ENCODE measurements at places on chromosomes 12 and 14. TPM values are rescaled to one million over a fixed set of nuclear protein-coding genes. Genes with fewer than 3 reads are reported as not detected.

The KRT77 gene
- not detected for total RNA-seq

The CRACR2A gene
- total RNA-seq = 2.7 TPM

GRCh38 chr12:70638639-70639360 is 1.6 kb upstream of the PTPRB start:
- H3K27me3 ChIP-seq = no peaks in the 10 kb centered on the region
- no peaks in the 10 kb centered on the region for H3K4me1 ChIP-seq
- no peak for DNase-seq
- H3K4me3 ChIP-seq = no peak overlapping the region
- no peaks in the 10 kb centered on the region for H3K36me3 ChIP-seq

DNA sequence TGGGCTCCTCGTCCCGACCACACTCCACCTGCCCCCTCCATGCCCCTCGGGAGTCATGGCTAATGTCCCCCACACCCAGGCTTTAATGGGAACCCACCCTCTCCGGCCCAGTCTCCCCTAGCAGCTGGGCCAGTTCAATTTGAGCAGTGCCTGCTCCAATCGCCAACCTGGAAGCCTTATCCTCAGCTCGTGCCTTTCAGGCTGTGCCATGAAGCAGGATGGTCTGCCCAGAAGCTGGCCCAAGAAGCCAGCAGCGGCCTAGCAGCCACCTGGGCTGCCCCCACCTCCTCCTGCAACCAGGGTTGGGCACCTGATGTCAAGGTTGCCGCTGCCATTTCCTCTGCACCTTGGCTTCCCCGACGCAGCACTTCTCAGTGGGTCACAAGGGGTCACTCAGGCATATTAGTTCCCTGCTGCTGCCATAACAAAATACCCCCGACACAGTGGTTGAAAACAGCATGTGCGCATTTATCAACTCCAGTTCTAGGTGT is 2.3 kb upstream of the CLBA1 start:
- H3K36me3 ChIP-seq = no peaks in the 10 kb centered on the region
- H3K27ac ChIP-seq = no peak overlapping the region
- H3K4me3 ChIP-seq = no peak overlapping the region
- H3K4me1 ChIP-seq = peaks cover 33% of the 10 kb centered on the region
- H3K27me3 ChIP-seq = no peaks in the 10 kb centered on the region

The PRPF40B gene
- 21.9 TPM for total RNA-seq

DNA sequence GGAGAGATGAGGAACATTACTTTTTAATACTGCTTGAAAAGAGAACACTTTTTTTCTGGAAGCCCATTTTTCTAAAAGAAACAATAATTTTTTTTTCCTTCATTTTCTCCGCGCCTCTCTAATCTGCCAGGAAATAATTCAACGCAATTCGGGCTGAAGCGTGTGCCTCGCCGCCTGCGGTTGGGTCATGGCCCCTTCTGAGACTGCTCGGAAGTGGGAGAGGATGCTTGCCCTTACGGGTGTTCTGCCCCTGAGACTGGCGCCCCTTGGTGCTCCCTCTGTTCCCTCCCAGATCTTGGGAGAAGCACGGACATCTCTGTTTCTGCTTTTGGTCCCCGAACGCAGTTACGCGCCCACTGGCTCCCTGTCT is 332 bp upstream of the TBC1D30 start:
- no peak for DNase-seq
- peaks cover 9% of the 10 kb centered on the region for H3K27me3 ChIP-seq
- H3K4me1 ChIP-seq = peaks cover 24% of the 10 kb centered on the region
- no peak overlapping the region for H3K27ac ChIP-seq

DNA sequence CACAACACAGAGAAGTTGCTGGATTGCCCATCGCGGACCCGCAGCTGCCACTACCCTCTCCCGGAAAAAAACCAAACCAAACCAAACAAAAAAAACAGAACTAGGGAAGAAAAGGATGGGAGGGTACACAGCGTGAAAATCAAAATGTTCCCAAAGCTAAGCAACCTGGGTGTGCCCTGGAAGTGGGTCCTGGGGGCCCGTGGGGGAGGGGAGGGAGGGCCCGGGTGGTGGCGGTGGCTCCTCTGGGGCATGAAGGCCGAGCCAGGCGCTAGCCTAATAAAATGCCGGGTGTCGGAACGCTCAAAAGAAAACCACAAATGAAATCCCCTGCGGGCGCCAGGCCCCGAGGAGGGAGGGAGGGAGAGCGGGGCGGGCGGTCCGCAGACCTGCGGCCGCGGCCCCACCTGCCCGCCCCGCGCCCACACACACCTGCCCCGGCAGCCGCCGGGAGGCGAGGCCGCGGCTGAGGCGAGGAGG is 787 bp downstream of the HECTD4 start:
- H3K27me3 ChIP-seq = no peaks in the 10 kb centered on the region
- H3K36me3 ChIP-seq = no peaks in the 10 kb centered on the region
- no peak for DNase-seq
- H3K4me3 ChIP-seq = peak overlapping the region; percentile 90
- H3K27ac ChIP-seq = peak overlapping the region; percentile 79
- H3K4me1 ChIP-seq = peaks cover 10% of the 10 kb centered on the region

- H3K27me3 ChIP-seq = no peaks in the 10 kb centered on the region
- H3K36me3 ChIP-seq = peaks cover 5% of the 10 kb centered on the region
- no peak overlapping the region for H3K27ac ChIP-seq
- H3K4me1 ChIP-seq = no peaks in the 10 kb centered on the region
Observed at GRCh38 chr14:21199611-21200560, 44.0 kb upstream of the OR5AU1 start.

The EMP1 gene
- total RNA-seq = 295 TPM

DNA sequence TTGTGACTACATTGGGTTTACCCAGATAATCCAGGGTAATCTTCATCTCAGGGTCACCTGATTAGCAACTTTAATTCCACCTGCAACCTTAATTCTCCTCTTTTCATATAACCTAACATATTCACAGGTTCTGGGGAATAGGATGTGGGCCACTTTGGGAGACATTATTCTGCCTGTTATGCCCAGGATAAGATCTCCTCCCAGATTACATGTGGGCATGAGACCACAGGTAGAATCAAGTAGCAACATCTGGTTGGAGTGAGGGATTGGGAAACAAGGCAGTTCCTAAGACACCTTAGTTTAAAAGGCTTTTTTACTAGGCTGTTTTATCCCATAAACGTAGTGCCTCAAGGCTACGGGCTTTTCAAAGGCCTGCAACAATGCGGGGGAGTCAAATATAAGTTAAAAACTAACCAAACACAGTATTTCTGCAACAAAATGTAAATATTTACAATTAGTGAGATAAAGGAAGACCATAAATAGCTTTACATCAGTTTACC is 181.5 kb downstream of the FOXA1 start:
- H3K4me1 ChIP-seq = peaks cover 4% of the 10 kb centered on the region
- no peaks in the 10 kb centered on the region for H3K27me3 ChIP-seq
- no peak for DNase-seq
- no peak overlapping the region for H3K27ac ChIP-seq
- H3K4me3 ChIP-seq = no peak overlapping the region
- H3K36me3 ChIP-seq = no peaks in the 10 kb centered on the region

The CLIP1 gene
- 180 TPM for total RNA-seq

The RNF212B gene
- not detected for total RNA-seq

- H3K4me3 ChIP-seq = no peak overlapping the region
- no peak for DNase-seq
- no peaks in the 10 kb centered on the region for H3K27me3 ChIP-seq
- no peak overlapping the region for H3K27ac ChIP-seq
- peaks cover 27% of the 10 kb centered on the region for H3K36me3 ChIP-seq
Observed at GRCh38 chr14:92675976-92676375, 72.5 kb downstream of the LGMN start.

- H3K4me3 ChIP-seq = no peak overlapping the region
- peaks cover 17% of the 10 kb centered on the region for H3K4me1 ChIP-seq
- H3K36me3 ChIP-seq = no peaks in the 10 kb centered on the region
Observed at GRCh38 chr12:122884860-122885259, 11.1 kb downstream of the VPS37B start.

DNA sequence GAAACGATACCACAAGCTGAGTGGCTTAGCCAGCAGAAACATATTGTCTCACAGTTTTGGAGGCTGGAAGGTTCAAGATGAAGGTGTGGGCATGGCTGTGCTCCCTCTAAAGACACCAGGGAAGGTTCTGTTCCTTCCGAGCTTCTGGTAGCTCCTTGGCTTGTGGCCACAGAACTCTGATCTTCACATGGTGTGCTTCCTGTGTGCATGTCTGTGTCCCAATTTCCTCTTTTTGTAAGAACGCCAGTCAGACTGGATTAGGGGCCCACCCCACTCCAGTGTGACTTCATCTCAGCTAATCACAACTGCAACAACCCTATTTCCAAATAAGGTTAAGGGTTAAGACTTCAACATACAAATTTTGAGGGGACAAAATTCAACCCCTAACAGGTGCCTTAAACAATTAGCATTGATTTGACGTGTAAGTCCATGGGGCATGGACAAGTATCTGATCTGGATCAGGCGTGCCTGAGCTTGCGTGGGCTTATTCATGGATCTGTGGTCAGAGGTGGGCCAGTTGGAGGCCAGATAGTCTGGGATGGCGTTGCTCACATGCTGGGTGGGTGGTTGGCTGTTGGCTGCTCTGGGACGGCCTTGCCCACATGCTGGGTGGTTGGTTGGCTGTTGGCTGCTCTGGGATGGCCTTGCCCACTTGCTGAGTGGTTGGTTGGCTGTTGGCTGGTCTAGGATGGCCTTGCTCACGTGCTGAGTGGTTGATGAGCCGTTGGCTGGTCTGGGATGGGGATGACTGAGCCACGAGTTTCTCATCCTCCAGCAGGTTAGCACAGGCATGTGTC is 88.5 kb downstream of the LGMN start:
- peaks cover 3% of the 10 kb centered on the region for H3K4me1 ChIP-seq
- peak overlapping the region; percentile 13 for H3K27ac ChIP-seq
- no peaks in the 10 kb centered on the region for H3K27me3 ChIP-seq

All from thoracic aorta (tissue), 2 donors.